PC-9 (cell line): ENCODE measurements at places on chromosomes 3 and 15.
A peak's percentile ranks its signal among the peaks of the same experiment; 100 is the strongest.

GRCh38 chr3:141231101-141231951 is at the start of gene PXYLP1:
Gene PXYLP1, plus strand, starts transcription at chr3:141231825. Its CDS starts 28,351 bp downstream, at chr3:141260176.
- DNase-seq: peak; percentile 71

GRCh38 chr15:81411969-81412633 is 38.1 kb upstream of the TMC3 start:
- DNase-seq: no peak

DNA sequence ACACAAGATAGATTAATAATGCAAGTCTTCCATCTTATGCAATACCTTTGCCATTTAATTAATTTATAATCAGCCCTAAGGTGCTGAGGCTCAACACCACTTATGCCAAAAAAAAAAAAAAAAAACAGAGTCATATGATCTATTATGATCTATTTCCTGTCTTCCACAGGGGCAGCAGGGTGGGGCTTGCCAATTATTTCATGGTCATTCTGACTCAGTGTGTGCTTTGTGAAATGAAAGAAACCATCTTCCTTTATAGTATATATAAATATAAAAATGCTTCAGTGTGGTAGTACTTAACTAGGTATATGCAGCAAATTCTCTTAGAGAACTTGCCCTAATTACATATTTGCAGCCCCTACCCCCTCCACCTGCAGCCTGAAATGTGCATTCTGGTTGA is 7.2 kb upstream of the RARB start:
- DNase-seq: no peak

DNA sequence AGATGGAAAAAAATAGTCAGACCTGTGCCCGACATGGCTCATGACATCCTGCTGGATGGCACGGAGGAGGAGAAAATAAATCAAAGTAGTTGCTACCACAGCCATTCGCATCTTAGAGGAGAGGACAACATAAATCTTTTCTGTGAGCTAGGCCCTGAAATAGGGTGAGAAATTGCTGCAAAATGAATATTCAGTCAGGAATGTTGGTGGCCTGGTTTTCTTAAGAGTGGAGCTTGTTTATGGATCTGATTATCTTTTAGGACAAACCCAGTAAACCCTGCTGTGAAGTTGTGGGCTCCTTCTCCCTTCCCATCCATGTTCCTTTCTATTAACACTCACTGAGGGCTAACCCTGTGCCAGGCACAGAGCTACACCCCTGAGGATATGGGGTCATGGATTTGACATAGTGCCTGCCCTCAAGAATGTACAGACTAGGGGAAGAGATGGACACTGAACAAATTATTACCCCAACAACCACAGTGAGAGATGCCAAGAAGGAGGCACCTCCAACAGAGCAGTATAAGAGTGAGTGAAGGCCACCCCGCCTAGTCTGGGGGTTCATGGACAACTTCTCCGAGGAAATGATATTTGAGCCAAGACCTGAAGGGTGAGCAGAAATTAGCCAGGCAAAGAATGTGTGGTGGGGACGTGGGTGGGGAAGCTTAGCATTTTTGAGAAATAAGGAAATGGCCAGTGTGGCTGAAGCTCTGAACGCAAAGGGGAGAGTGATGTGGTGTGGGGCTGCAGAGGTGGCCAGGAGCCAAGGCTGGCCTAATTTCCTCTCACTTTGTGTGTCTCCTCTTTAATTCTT is 68.9 kb upstream of the ARL8B start:
- DNase-seq: peak; percentile 71

- DNase-seq: no peak
Measured at GRCh38 chr3:3180456-3180855, 965 bp upstream of the CRBN start.
